ENCODE measurements at places on chromosomes 16 and 17.

DNA sequence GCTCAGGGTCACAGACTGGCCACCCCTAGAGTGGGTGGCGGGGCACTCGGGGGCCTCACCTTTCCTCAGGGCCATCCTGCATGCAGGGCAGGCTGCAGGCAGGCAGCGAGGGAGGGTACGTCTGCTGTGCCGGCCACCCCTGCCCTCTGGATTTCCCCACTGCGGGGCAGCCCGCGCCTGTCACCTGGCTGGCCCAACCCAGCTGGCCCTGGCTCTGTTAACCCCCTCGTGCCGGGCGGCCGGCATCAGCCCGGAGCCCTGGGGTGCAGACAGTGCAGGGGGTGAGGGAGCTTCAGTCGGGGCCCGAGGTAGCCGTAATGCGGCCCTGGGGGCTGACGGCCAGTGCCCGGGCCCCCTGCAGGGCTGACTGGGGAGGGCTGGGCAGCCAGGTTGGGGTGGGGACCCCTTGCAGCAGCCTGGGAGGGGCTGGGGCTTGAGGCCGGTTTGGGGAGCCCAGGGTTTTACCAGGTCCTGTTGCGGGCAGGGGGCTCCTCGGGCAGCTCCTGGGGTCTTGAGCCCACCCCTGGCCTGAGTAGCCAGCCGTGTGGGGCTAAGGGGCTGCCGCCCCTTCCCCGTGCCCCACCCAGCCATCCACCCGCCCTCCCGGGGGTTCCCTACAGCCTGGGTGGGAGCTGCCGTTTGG, at the start of gene IGFALS:
Gene IGFALS (minus strand): TSS at position 128 of the 643 bp plus-strand sequence. CDS start 53 bp downstream, at position 75.
- no peak for DNase-seq

GRCh38 chr17:68400404-68400735, 56.9 kb downstream of the WIPI1 start:
- no peak for DNase-seq

DNA sequence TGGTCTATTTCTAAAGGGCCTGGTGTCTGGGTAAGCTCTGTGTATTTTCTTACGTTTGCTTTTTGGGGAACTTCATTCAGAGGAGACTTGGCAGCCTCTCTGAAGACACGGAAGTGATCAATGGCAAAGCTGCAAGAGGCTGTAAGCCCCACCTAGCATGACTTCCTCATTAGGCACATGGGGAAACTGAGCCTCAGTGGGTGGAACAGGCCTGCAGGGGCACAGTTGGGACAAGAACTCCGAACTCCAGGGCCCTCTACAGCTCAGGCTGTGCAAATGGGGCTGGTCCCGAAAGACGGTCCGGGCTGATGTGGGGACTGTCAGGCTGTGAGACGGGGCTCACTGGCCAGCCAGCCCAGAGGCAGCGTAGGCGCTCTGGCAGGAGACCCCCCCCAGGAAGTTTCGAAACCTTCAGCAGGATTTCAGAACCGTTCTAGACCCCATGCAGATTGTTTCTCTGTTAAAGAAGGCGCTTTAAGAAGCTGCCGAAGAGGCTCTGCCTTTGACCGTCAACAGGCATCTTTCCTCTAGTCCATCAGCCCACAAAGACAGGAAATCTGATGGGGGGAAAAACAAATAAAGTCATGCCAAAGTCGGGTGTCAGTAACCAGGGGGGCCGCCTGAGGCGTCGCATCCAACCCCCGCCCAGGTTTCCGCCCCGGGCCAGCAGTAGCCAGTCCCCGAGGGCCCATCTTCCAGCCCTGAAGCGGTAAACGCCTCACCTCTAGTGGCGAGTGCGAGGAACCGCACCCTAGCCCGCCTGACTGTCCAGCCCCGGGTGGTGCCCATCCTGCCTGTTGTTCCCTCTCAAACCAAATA, 79.8 kb upstream of the TBC1D3K start:
- DNase-seq = no peak

- DNase-seq = no peak
Measured at GRCh38 chr17:78407387-78408000, 29.0 kb downstream of the PGS1 start.

DNA sequence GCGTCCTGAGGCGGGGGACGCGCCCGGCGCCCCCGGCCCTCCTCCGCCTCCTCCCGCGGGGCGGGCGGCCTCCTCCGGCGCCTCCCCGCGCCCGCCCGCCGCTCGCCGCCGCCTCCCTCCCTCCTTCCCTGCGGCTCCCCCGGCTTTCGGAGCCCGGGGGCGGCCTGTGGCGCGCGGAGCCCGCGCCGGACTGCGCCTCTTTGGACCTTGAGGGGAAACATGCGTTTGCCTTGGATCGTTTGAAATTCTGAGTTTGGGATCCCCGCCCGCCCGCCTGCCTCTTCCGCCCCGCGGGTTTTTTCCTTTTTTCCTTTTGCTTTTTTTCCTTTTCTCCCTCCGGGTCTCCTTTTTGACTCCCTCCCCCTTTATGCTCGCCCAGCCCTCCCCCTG, 390 bp downstream of the ZNRF1 start:
- DNase-seq = peak; percentile 29

GRCh38 chr17:31321966-31322365, 544 bp upstream of the EVI2A start:
- DNase-seq = no peak

DNA sequence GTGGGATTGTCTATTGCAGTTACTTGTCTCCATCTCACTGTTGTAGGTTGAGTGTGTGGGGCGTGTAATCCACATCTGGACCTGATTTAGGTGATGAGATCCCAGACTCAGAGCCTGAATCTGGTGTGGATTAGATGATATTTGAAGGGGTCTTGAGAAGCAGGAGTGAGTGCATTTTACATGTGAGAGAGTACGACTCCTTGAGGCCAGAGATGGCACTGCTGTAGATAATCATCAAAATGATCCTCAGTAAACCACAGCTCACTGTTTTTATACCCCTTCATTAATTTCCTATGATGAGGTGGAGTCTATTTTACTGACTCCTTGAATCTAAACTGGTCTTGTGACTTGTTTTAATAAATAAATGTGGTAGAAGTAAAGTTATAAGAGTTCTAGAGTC, 732.5 kb downstream of the KCNJ2 start:
- no peak for DNase-seq

GRCh38 chr17:56206351-56206750, 53.1 kb downstream of the ANKFN1 start:
- no peak for DNase-seq

DNA sequence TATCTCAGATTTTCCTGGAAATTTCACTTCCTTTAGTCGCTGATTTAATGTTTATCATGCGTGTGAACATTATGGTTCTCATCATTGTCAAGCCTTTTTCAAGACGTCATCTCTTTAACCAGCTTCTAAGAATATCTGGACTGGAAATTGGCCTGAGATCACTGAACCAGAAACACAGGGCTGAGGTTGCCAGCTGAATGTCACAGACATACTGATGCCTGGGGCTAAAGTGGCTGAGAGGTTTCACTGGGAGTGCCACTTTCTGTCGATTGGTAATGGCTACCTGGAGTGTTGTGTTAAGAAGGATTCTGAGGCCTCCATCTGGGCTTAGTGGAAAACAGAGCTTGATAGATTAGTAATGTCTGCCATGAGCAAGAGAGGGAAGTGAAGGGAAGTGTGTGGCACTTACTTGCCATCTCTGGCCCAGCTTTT, 54.2 kb downstream of the CRISPLD2 start:
- DNase-seq = peak; percentile 78

DNA sequence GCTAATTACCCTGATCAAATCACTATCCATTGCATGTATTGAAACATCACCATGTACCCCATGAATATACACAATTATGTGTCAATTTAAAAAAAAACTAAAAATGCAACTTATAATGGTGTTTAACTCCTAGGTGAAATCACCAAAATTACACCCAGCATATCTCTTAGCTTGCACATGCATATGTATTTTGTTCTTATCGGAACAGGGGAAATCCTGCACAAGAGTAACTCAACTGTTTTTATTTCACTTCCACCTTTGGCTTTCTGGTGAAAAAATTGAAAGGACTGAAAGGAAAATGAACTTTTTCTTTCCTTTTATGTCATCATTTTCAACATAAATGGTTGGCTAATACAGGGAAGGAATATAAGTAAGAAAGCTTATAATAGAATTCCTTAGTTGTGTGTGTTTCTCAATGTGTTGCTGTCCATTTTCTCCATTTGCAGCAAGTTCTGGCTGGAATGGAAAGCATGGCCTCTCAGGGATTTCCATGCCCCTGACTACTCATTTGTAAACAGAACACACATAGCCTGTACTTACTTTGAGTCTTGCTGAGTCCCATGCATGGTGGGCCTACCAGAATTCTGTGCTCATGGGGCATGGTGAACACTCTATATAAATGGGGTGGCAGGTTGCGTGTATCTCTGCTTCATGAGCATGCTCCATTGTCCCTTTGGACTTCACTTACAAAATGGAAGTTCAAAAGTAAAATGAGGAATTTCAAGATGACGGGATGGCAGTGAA, 462.0 kb downstream of the HS3ST3B1 start:
- DNase-seq = no peak

DNA sequence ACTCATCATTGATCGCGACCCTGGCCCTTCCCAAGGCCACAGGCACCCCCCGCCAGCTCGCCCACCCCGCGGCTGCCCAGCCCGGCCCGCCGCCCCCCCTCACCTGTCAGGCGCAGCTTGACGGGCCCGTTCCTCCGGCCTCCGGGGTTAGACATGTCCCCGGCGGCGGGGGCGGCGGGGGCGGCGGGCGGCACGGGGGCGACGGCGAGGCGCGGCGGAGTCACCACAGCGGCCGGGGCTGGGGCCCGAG, 456 bp downstream of the SMURF2 start:
- DNase-seq = no peak

DNA sequence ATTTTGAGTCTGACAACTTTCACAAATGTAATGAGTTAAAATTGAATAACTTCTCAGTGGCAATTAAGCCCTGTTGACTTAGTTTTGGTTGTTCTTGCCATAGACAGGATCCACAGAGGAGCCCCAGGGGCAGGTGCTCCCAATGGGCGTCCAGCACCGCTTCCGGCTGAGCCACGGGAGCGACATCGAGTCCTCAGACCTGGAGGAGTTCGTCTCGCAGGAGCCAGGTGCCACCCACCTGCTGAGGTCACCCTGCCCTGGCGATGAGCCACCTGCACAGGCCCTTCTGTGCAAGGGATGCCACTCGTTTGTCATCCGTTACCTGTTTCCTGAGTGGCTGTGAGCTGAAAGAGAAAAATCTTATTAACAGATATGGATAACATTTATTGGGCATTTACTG, 10.7 kb downstream of the CCDC40 start:
- no peak for DNase-seq

DNA sequence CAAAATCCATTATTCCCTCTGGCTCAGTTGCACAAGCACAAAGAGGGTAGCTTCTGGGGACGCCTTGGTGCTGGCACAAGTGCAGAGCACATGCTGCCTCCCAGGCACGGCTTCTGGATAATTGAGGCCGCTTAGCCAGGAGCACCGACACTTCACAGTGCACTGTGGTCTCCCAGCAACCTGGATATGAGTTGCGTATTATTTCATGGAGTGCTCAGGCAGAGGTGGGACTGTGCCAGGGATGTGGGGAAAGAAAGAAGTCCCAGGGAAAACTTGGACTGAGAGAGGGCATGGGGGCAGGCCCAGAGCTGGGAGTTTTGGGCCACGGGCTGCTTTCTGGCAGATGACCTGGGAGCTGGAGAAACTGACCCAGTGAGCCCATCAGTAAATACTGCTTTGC, 37.5 kb downstream of the MPRIP start:
- DNase-seq = no peak

DNA sequence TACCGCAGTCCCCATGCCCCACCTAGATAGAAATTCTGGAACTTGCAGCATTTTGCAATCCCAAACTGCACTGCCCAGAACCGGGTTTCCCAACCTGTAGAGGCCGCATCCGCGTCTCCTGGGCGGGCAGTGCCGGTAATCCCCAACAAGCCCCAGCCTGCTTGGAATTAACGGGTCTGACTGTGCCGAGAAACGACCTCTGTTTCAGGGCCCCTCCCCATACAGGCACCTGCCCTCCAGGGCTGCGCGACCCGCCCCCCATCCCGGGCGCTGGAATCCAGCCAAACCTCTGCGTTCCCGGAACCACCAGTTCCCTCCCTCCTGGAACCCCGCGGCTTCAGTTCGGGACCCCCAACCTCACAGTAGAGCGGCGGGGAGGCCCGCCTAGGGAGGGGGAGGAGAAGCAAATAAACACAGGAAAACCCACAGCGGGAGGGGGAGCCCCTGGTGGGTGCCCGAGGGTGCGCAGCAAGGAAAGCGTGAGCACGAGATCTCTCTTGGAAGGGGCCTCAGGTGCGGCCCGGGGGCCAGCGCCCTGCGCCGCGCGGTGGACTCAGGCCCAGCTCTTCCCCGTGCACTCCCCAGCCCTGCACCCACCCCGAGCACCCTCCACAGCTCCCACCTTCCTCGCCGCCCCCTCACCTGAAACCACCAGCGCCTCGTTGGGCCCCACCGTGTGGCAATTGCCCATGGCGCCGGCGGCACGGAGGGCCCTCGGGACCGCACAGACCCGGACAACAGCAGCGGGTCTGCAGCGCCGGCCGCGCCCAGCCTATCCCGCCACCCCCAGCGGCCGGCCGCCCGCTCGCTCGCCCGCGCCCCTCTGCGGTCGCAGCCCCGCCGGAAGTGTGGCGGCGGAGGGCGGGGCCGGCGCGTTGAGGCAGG, at the start of gene FLOT2:
Gene FLOT2 (minus strand): TSS at position 850 of the 885 bp plus-strand sequence. CDS start 159 bp downstream, at position 691.
- DNase-seq = peak; percentile 56

DNA sequence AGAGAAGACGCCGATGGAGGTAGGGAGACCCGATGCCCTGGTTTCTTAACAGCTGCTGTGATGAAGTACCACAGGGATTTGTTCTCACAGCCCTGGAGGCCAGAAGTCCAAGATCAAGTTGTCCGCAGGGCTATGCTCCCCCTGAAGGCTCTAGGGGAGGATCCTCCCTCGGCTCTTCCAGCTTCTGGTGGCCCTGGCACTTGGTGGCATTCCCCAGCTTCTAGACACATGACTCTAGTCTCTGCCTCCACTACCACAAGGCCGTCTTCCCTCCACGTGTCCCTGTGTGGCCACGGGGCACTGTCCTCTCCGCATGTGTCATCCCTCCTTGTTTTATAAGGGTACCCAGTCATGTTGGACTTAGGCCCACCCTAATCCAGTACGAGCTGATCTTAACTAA, 375.2 kb downstream of the SLC39A11 start:
- DNase-seq = no peak

DNA sequence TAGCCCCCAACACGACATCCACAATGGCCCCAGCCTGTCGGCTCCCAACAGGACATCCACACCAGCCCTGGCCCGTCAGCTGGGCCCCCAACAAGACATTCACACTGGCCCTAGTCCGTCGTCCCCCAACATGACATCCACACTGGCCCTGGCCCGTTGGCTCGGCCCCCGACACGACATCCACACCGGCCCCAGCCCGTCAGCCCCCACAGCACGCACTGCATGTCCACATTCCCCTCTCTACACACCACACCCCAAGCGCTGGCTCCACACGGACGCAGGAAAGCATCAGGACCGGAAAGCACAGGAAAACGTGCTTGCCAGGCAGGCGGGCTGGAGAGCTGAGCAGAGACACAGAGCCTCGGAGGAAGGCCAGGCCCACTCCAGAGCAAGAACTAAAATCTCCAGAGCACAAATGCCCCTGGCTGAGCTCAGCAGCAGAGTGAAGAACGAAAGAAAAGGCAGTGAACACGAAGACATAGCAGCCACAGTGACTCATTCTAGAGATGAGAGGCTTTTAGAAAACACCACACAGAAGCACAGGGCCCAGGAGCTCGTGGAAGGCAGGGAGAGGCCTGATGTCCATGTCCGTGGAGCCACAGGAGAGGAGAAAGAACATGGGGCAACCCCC, 50.6 kb downstream of the LMF1 start:
- no peak for DNase-seq

GRCh38 chr17:65208717-65209116, 71.5 kb downstream of the RGS9 start:
- no peak for DNase-seq
